Upper lobe of right lung (tissue), 1 donor: ENCODE measurements at places on chromosomes 2 and 18.

GRCh38 chr2:134642938-134643337 is 75.9 kb downstream of the TMEM163 start:
- no peak for DNase-seq

DNA sequence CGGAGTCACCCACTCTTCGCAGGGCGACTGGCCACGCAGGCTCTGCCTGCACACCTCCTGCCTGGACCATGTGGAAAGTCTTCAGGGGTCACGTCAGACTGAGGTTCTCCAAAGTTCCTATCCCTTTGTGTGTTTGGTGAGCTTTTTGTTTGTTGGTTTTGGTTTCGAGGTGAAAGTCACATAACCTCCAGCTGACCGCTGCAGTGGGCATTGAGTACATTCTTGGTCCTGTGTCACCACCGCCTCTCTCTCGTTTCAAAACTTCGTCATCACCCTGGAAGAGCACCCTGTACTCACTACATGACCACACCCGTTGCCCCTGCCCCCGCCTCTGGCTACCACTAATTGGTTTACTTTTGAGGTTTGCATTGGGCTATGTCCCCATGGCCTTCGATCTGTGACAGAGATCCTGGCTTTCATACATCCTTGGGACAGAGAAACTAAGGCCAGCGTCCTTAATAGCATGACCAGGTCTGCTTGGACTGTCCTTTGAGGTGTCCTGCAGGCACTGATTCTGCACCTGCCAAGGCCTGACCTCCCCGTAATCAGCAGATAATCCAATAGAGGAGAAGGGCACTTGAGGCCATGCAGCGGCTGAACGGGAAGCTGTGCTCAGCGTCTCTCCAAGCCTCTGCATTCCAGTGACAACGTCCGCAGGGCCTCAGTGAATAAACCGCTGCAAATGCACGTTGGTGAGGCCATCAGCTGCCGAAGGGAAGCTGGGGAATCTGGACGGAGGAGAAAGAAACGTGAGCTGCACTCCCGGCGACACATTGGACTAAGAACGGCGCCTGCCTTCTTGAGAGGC is 46.8 kb downstream of the SH3BP4 start:
- no peak for DNase-seq

DNA sequence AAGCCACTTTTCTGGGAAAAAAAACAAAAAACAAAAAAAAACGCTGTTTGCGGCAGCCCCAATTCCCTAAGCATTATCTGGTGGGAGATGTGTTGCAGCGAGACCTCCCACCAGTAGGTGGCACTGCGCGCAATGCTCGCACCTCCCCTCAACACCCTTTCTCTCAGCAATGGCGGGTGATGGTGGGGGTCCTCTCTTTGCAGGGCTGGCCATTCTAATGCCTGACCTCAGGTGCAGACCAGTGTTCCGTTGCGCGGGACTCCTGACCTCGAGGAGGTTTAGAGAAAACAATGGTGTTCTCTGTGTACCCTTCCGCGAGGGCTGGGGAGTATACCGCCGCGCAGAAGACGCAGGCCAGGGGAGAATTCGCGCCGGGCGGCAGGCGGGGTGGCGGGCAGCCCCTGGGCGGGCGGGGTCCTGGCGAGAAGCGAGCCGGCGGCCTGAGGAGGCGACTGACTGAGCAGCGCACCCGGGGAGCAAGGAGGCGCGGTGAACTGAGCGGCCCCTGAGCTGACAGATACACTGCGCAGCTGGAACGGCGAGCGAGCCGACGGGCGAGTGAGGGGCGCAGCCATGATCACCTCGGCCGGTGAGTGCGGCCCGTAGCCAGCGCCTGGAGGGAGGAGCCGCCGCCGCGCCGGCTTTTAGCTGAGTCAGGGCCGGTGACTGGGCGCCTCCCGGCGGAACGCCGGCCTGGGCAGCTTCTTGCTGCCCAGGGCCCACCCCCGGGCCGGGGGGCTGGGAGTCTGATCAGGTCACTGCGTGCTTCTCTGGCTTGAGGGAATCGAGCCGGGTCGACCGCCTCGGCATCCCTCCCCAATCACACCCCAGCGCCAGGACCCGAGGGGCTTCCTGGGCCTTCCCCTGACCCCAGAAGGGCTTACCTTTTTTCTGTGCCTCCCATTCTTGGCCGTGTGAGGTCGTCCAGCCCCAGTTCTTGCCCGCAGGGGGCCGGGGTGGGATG is at the start of gene PSMD1:
PSMD1 (plus strand) TSS at position 415 of the 964 bp plus-strand sequence; CDS start at position 574, 159 bp downstream.
- peak; percentile 94 for DNase-seq

GRCh38 chr2:145284551-145284950 is 764.6 kb upstream of the ZEB2 start:
- DNase-seq, result no peak

DNA sequence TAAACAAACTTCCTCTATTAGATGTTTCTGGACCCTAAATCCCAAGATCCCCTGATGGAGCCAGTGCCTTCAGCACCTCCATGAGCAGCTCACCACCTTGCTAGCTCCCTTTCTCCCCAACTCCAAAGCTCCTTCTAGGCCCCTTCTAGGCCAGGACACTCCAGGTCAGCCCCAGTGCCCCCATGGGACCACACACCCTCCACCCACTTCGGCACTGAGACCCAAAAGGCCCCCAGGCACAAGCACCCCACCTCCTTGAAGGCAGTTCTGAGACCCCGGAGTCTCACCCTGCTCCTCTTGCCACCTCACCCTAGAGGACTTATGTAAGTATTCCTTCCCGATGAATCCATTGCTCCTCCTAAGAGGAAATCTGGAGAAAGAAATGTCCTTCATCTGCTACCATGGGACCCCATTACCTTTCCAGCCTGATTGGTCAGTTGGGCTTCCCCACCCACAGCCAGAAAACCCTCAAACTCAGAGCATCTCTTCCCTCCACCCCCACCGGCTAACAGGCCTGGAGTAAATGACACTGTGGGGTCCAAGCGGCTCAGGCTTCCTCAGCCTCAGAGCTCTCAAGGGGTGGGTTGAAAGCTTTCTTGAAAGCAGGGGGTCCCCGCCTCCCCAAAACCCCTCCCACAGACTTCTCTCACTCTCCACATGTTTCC is 9.8 kb upstream of the ARMC9 start:
- DNase-seq, result no peak

GRCh38 chr2:96764253-96764637 is 3.5 kb downstream of the CNNM4 start:
- DNase-seq, result peak; percentile 68

GRCh38 chr2:216044883-216045486 is 31.6 kb upstream of the MREG start:
- no peak for DNase-seq

DNA sequence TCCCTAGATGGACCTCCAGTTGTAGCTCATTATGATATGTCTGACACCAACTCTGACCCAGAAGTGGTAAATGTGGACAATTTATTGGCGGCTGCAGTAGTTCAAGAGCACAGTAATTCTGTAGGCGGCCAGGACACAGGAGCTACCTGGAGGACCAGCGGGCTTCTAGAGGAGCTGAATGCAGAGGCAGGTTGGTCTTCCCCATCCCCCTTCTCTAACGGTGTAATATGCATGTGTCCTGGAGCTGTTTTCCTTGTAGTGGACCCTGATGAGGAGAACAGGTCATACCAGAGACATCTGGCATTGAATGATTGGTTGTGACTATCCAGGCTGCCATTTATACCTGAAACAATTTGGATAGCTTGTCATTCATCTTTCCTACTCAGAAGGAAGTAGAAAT is 135.8 kb downstream of the HAUS1 start:
- no peak for DNase-seq

- no peak for DNase-seq
These were observed 137.3 kb downstream of the PLCL1 start for GRCh38 chr2:197941715-197942114.

- DNase-seq, result no peak
These were observed 48.0 kb downstream of the ZNF407 start for GRCh38 chr18:74645679-74646078.

DNA sequence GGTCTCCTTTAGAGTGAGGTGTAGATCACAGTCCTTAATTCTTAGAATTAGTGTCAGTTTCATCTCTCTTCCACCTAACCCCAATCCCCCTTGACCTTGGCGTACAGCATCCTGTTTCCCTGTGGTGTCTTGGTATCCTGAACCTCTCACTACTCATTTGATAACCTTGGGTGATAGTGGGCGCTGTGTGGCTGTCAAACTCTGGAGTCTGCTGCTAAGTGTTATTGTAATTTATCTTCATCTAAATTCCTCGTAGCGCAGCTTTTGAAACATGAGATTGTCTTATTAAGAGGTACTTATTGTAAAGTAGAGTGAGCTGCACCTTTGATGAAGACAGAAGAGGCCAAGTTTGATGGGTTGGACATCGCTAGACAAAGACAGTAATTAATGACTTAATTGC is 222.6 kb upstream of the SPRED2 start:
- DNase-seq, result no peak

GRCh38 chr18:79580498-79581171 is 99.0 kb upstream of the CTDP1 start:
- DNase-seq, result peak; percentile 58

- no peak for DNase-seq
These were observed 334.5 kb downstream of the PTPRM start for GRCh38 chr18:7901657-7902056.

- DNase-seq, result no peak
These were observed 8.4 kb upstream of the TMEM185B start for GRCh38 chr2:120231564-120231973.

DNA sequence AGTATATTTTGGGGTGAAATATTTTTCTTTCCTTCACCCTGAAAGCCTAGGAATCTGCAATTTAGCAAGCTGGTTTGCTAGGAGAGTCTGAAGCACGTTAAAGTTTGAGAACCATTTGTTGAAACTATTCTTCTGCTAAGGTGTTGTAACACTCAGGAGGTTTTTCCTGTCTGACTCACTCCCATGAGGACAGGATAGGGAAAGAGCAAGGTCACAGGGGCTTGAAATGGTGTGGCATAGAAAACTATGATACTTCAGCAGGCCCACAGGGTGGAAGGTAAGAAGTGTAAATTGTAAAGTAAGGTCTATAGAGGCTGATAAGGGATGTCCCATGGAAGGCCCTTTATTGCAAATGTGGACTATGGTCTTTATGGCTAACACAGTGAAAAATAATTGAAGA is 177.7 kb upstream of the ZC3H15 start:
- no peak for DNase-seq

DNA sequence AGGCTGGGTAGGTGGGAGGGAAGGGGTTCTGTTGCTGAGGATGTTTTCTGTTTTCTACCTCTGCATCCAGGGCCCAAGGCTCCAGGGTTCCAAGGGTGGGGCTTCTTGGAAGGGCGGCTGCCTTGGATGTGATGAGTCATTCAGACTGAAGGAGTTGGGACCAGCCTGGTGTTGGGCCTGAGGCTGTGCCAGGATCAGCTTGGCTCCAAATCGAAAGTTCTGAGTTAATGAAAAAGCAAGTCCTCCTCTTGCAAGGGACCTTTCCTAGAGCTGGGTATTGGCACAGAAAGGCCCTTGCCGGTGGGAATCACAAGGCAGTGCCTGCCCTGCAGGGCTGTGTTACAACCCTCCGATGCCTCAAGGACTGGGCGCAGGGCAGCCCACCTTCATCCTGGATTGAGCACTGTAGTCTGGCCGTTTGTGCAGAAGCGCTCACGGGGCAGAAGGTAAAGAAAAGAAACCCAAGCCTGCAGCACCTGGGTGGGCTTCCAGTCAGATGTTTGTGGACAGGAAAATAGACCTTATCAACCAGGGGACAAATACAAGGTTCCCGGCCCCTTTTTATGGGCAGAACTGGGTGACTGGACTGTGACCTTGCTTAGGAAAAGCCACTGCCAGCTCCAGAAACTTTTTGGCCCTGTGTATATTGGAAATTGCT is 52.5 kb upstream of the MCFD2 start:
- peak; percentile 87 for DNase-seq

GRCh38 chr2:209305746-209306196 is 118.1 kb upstream of the MAP2 start:
- no peak for DNase-seq

GRCh38 chr18:55657572-55658331 is 69.8 kb upstream of the TCF4 start:
- DNase-seq, result no peak

DNA sequence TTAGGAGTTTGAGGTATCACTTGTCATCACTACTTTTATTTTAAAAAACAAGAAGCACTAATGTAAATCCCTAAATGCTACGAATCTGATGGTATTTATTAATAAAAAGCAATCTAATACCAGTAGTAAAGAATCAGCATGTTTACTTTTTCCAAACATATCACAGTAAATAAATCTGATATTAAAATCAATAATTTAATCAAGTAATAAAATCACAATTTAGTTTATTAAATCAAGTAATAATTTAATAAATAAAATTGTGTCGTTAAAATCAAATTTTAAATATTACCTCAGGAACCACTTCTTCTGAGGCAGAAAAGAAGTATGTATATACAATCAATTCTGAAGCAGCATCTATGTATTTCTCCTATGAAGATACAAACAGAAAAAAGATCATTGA is 18.0 kb downstream of the TMX3 start:
- no peak for DNase-seq

GRCh38 chr2:98465456-98466226 is 21.0 kb downstream of the INPP4A start:
- DNase-seq, result peak; percentile 87

DNA sequence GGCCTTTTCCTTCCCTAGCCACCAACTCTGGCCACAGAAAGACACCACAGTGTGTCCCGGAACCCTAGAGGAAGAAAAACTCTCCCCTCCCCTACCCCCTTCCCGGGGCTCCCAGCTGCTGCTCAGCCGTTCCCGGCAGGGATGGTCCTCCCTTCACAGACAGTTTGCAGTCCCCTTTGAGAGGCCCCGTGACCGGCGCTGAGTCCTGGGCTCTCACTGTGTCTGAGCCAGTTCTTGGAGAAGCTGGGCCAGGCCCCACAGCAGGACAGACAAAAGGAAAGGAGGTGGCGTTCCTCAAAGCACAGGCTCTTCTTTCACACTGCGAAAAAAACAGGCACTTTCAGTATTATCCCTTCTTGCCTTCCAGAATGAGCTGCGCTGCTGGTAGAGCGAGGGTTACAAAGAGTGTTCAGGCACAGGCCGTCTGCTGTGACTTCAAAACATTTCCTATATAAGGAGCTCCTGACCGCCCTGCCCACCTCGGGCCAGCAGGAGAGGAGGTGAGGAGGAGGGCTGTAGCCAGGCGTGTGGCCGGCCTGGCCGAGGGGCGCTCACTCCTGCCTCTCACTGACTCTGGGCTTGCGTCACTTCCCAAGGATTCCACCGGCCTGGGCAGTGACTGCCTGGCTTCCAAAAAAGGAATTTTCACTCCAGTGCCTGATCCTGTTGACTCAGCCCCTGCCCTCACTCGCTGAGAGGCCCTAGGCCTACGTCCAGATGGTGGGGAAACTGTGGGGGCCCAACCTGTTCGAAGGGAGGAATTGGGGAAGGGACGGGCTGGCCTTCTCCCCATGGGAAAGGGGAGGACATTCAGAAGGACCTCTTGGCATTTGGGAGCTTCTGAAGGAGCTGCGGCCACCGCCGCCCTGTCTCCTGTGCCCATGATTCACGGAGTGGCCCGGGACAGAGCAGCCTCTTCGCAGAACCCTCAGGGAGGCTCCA is 24.9 kb downstream of the CIDEA start:
- DNase-seq, result peak; percentile 80
